ENCODE measurements at places on chromosomes 7 and 10.

DNA sequence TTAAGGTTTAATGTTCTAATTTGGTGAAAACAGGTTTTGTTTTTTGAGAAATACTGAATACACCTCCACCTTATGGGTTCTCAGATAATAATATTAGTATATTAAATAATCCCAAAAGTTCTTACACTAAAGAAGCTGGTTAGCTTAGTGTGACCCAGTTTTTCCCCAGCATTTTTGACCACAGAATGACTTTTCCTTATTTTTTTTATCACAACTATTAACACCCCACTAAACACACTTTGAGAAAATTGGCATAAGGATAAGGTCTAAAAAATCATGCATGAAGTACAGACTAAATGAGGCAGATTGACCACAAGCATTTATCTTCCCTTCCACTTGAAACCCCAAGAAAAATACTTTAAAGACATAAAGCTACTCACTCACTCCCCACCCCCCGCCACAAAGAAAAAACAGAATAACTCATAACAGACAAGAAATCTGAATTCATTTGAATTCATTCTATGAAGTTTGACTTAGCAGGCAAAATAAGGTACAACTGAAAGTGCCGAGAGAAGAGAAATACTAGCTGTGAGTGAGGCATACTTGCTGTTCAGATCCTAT lies 49.7 kb upstream of the WNT16 start:
- DNase-seq = no peak

GRCh38 chr7:24924375-24924774 lies 55.6 kb downstream of the OSBPL3 start:
- no peak for DNase-seq

DNA sequence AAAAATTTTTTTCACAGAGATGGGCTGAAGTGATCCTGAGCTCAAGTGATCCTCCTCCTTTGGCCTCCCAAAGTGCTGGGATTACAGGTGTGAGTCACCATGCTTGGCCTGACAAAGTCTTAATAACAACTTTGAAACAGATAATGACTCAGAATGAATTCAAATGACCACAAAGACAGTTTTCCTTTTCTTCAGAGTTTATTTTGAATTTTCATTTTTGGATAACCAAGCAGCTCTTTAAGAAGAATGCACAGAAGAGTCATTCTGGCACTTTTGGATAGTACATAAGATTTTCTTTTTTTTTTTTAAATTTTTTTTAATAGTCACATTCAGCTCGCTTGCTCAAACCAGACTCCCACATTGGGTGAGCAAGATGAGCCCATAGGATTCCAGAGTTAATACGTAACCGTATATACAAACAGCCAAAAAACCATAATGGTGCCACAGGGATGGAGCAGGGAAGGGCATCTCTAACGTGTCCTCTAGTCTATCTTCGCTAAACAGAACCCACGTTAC lies 43.0 kb upstream of the NMT2 start:
- no peak for DNase-seq

DNA sequence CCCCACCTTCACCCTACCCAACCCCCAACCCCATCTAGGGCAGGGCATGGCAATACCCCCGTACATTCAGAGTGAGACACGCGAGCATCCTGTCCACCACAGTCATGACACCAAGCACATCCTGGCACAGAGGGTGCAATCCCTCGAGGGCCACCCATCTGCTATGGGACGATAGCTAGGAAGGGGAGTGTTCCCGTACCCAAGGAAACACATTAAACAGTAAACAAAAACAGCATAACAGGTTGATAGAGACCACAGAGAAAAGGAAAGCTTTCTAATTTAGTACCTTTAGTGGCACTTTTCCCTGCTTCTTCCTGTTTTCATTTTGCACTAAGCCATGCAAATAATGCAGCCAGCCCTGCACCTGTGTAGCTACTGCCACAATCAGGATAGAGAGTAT lies 2.3 kb upstream of the SMKR1 start:
- no peak for DNase-seq

DNA sequence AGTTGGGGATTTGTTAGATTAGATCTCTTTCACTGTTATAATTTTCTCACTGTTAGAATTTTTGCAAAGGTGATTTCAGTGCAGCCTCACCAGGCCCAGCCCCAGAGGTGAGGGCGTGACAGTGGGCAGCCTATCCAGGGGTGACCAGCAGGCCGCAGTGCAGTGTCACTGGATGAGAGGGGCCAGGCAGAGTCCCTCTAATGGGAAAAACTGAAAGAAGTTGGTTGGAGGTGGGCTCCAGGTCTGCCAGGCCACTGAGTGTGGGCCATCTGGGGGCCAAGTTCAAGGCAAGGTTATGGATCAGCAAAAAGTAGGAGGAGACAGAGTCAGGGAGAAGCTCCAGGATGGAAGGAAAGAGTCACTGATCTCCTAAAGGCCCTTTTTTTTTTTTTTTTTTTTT lies 90.5 kb upstream of the SDK1 start:
- no peak for DNase-seq

DNA sequence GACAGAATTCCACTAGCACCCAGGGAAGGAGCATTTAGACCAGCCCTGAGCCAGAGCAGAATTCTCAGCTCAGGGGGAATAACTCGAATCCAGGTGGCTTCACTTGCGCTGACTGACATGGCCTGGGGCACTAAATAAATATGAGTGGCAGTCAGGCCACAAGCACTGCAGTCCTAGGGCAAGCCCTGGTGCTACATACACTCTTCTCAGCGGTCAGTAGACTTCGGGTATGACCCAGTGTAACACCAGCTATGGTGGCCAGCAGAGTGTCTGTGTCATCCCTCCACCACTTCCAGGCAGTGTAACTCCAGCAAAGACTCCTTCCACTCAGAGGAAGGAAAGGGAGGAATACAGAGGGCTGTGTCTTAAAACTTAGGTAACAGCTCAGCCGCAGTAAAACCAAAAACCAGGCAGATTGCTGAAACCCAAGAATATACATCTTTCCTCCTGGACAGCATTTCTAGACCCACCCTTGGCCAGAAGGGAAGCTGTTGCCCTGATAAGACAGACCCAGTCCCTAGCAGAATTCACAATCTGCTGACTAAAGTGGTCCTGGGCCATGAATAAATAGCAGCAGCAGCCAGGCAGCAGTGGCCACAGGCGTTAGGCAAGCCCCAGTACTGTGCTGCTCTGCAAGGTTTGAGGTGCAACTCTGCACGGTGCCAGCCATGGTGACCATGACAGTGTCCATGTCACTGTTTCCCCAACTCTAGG lies 77.0 kb downstream of the SNX13 start:
- no peak for DNase-seq

- no peak for DNase-seq
Observed at GRCh38 chr10:114313866-114314265, 74.8 kb downstream of the VWA2 start.

- DNase-seq = no peak
Observed at GRCh38 chr10:21369697-21370096, 155.8 kb downstream of the SKIDA1 start.

DNA sequence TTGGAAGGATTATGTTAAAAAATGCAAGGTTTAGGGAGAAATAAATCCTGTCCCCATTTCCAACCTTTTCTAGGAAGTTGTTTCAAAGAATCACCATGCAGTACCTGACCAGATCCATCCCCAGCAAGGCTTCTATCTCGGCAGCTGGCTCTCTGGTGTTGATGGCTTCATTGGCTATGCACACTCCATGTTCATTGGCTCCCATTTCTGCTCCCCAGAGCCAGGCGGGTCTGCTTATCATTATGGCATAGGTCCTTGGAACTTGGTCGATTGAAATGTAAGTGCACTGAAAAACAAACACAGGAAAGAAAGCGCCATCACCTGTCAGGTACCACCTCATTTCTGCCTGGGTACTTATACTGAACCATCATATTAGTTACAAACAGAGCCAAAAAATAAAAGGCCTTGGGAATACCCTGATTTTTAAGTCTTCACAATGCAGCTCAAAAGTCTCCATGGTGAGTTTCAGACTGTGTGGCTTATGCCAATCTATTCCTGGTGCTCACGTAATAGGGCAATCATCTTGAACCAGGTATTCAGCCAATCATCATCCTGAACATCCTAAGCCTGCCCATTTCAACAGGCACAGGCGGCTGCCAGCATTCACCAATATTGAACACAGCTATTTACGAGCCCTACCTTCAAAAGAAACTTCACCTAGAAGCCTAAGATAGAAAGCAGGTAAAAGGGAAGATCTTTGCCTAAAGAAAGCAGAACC lies 34.4 kb downstream of the SCRN1 start:
- no peak for DNase-seq

GRCh38 chr10:78148961-78149612 lies 115.4 kb downstream of the RPS24 start:
- DNase-seq = no peak

- no peak for DNase-seq
Observed at GRCh38 chr7:149729983-149730801, 43.2 kb downstream of the ZNF467 start.

- no peak for DNase-seq
Observed at GRCh38 chr10:132039371-132039770, 26.4 kb upstream of the JAKMIP3 start.

DNA sequence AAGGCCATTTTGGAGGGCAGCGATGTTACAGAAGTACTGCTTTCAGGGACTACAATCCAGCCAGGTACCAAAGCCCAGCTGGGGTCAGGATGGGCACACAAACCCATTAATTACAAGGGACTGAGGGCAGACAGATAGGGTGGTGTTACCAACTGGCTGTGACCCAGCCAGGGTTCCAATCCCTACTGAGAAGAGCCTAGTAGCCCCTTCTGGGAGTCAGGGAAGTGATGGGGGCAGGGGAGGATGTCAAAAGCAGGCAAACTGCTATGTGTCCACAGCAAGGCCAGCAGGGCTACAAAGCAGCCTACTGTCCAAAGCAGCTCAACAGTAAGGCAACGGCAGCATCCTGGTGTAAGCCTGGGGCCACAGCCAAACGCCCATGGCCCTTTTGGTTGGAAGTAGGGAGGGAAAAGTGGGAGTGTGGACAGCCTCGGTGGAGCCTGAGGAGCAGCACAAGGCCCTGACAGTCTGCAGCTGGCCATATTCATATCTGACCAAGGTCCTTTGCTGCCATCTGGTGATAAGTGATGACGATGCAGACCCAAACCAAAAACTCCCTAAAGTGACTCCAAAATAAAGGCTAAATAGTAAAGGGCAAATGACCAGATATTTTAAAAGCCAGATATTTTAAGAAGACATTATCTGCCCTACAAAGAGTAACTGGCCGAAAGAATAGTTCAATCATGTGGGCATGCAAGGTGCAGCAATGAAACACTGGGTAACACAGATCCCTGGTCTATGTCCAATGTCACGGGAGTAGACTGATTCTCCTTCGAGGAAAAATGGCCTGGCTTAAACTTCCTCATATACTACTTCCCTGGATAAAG lies 56.9 kb downstream of the XPNPEP1 start:
- no peak for DNase-seq

GRCh38 chr10:46540412-46541016 lies 15.9 kb downstream of the GPRIN2 start:
- no peak for DNase-seq

- DNase-seq = peak; percentile 86
Observed at GRCh38 chr7:8217200-8218068, 44.5 kb downstream of the ICA1 start.

DNA sequence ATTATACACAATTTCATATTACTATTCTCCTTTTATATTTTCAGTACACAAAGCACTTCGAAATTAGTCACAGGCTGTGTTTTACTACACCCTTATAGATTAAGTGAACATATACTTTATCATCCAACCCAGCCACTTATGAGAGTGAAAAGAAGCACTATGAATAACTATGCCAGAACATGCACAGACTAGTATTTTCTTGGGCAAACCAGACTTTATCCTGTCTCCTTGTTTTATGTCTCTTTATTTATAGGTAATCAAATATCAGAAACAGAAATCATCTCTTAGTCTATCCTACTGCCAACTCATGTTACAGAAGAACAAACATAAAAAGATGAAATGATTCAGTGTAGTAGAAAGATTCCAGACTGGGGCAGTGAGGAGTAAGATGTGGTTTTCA lies 171.8 kb downstream of the GRM3 start:
- DNase-seq = no peak

DNA sequence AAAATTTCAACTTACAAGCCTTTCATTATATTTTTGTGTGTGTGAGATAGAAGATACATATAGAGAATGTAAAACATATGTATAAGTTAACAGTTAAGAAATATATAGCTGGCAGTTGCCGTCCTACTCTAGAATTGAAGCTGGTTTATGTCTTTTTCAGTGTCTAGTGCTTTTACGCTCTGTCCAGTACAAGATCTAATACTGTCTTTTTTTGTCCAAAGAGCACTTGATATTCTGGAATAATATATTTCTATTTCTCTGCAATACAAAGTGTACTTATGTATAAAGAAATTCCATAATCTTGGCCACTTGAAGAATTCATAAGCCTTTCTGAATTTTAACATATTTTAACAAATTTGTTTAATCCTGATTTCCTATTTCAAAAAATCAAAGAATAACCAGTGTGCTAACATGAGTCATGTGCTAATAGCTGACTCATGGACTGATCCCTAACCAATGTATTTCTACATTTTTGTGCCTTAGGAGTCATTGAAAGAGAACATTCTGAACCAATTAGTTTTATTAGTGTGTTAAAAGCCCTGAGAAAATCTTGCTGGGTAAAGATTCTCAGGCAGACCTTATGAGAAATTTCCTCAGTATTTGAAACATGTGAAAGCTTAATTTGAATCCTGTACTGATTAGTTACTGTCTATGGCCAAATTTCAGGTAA lies 73.2 kb upstream of the CCAR1 start:
- DNase-seq = no peak

- DNase-seq = no peak
Observed at GRCh38 chr10:80186364-80187012, 18.8 kb downstream of the ANXA11 start.

GRCh38 chr7:537911-538634 lies 18.4 kb upstream of the PDGFA start:
- DNase-seq = no peak

DNA sequence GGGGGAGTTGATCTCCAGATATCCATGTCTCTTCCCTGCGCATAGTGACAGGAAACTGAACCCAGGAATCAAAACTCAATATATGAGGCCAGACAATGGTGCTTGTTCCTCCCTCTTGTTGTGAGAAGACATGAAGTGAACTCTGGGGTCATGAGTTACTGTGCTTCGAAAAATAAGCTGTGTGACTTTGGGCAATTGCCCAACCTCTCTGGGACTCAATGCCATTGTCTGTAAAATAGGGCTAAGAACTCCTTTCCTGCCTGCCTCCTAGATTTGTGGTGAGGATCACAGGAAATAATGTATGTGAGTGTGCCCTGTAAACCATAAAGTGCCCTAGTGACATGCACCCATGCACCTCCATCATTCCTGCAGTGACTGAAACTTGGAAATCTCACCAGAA lies 48.4 kb downstream of the SYPL1 start:
- no peak for DNase-seq

- DNase-seq = peak; percentile 47
Observed at GRCh38 chr7:69684369-69685292, 86.4 kb downstream of the AUTS2 start.

DNA sequence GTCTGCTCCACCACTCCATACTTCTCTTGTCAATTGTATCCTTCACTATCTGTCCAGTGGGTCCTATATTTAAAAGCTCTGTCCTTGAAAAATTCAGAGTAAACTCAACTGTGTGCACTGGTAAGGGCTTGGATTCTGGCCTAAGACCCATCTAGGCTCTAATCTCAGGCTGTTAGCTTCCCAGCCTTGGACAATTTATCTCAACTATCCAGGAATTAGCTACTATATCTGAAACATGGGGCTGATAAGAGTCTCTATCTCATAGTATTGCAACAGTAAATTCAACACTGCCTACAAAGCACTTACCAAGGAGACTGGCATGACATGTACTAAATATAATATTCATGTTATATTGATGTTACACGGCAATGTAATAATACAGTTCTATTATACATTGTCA lies 303.4 kb downstream of the XPNPEP1 start:
- DNase-seq = no peak

All from NCI-H2081 (cell line).